Diencephalon (tissue), 1 donor: ENCODE measurements at places on chromosomes 4 and X. TPM values are rescaled to one million over a fixed set of nuclear protein-coding genes. Genes with fewer than 3 reads are reported as not detected.

The AMBN gene
- 0.92 TPM for total RNA-seq

The LARP1B gene
- total RNA-seq, result 60.9 TPM

The NUDT10 gene
- total RNA-seq, result 37.1 TPM

The EGF gene
- 0.92 TPM for total RNA-seq

The BEX5 gene
- 57.9 TPM for total RNA-seq

The GAGE12J gene
- total RNA-seq, result not detected

The TLR2 gene
- total RNA-seq, result 1.6 TPM

The MAGT1 gene
- total RNA-seq, result 30.7 TPM

The HPSE gene
- 2.1 TPM for total RNA-seq

The NPY1R gene
- total RNA-seq, result 19.8 TPM
